GM18507 (cell line): ENCODE measurements at places on chromosomes 12 and 14.

DNA sequence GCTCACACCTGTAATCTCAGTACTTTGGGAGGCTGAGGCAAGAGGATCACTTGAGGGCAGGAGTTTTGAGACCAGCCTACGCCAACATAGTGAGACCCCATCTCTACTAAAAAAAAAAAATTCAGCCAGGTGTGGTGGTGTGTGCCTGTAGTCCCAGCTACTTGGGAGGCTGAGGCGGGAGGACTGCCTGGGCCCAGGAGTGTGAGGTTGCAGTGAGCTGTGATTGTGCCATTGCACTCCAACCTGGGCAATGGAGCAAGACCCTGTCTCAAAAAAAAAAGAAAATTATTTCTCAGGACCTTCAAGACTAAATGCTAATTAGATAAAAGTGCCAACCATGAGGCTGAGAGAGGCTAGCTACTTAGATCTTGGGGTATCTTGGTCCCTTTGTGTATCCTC is 23.5 kb downstream of the OTUB2 start:
- DNase-seq, result no peak

GRCh38 chr14:73778736-73779135 is 64.6 kb upstream of the PNMA1 start:
- DNase-seq, result no peak

GRCh38 chr12:56126732-56127239 is 1.3 kb upstream of the ESYT1 start:
- DNase-seq, result no peak

DNA sequence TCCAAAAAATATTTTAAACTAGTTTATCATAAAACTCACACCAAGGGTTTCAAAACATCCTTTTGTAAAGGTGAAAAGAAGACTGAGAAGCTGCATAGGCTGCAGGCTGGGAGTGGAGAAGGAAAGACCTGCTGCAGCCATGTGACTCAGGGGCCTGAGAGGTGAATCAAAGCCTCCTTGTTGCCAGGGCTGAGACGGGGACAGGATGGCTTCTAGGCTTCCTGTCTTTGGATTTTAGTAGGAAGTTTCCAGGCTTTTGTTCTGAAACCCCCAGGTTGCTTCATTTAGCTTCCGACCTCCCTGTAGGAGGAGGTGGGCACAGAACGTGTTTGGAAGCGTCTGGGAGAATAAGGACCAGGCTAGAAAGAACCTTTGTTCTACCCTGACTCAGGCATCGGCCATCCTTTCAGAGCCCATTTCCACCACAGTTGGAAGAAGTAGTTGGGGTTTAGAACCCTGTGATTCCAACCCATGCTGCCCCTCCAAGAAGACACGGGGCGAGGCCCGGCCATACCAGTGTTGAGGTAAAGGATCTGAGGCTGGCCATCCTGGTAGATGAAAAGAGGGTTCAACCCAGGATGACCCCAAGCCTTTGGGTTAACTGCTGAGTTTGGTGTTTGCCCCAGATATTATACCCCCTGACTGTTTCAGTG is 122.4 kb downstream of the SLC25A47 start:
- no peak for DNase-seq

DNA sequence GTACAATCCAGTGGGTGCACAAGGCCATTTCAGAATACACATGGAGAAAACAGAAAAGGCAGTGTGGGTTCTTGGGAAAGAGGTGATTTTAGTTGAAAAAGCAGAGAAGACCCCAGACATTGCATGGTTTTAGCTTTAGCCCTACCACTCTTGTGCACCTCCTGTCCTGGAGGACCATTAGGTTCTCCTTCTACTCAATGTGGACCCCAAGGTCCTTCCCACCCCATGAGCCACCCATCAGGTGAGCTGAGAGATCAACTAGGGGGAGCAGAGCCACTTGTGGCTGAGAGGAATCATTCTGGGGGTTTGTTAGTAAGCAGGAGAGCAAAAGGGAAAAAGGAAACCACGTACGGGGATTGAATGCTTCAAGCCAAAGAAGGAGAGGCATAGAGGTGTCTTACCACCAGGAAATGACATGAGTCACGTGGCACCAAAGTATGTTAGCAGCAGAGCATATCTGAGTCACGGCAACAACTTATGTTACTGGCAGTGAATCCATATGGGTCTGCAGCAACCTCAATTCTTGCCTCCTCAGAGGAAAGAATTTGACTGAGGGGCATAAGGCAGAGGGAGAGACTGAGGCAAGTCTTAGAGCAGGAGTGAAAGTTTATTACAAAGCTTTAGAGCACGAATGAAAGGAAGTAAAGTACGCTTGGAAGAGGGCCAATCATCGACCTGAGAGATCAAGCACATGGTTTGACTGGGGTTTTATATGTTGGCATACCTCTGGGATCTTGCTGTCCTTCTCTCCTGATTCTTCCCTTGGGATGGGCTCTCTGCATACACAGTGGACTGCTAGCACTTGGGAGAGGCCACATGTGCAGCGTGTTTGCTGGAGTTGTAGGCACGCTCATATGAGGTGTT is 73.9 kb downstream of the HSD17B6 start:
- no peak for DNase-seq

DNA sequence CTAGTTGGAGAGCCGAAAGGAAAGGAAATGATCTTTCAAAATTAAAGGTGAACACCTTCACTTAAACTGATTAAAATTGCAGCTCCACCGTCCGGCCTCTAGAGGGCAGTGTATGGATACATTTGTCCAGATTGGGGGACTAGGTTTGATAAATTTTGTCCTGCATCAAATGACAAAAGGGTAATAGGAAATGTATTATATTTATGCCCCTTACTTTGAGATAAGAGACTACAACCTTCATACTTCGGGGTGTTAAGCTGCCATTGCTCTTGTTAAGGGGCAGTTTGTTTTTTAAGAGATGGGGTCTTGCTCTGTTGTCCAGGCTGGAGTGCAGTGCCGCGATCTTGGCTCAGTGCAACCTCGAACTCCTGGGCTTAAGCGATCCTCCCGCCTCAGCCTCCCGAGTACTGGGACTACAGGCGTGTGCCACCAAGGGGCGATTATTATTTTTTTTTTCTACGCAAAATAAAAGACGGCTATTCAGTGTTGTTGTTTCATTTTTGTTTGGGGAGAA is 818 bp upstream of the SUOX start:
- DNase-seq, result peak; percentile 45

DNA sequence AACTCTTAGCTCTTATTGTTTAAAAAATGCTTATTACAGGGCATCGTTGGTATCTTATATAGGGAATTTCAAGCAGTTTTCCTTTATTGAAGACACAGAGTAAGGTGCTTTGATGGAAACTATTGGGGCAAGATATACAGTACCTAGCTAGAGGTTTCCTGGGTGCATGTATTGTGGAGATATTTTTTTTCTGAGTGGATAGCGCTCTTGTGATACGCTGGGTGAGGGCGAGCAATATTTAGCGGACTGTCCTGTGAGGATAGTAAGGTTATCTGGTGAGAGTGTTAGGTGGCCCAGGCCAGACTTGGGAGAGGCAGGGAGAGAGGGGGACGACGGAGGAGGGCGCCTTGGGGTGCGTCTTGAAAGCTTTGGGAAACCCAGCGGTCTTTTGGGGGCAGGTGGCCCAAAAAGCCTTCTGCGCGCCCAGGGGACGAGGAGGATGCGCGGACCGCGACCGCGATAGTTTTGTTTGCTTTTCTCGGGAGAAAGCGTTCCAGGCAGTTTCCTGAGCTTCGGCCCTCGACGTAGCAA is 596 bp upstream of the BICD1 start:
- DNase-seq, result no peak

GRCh38 chr14:92880351-92880750 is 42.6 kb upstream of the CHGA start:
- no peak for DNase-seq

GRCh38 chr14:82796086-82796485 is 1262.4 kb upstream of the SEL1L start:
- DNase-seq, result no peak

DNA sequence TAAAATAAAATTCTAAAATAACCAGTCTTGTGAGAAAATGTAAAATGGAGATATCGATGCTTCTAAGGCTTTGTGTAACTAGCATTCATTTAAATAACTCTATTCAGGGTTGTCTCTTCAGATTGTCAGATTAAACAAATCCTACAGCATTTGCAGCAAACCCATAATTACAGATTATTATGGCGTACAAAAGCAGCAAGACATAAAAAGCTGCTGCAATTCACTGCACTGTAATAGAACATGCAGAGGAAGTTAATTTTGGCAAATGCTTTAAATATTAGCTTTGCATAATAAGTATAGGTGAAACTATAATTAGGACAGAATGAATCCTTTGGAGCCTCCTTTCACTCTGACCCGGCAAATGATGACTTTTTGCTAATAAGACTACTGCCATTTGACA is 98.3 kb downstream of the INSM2 start:
- no peak for DNase-seq

DNA sequence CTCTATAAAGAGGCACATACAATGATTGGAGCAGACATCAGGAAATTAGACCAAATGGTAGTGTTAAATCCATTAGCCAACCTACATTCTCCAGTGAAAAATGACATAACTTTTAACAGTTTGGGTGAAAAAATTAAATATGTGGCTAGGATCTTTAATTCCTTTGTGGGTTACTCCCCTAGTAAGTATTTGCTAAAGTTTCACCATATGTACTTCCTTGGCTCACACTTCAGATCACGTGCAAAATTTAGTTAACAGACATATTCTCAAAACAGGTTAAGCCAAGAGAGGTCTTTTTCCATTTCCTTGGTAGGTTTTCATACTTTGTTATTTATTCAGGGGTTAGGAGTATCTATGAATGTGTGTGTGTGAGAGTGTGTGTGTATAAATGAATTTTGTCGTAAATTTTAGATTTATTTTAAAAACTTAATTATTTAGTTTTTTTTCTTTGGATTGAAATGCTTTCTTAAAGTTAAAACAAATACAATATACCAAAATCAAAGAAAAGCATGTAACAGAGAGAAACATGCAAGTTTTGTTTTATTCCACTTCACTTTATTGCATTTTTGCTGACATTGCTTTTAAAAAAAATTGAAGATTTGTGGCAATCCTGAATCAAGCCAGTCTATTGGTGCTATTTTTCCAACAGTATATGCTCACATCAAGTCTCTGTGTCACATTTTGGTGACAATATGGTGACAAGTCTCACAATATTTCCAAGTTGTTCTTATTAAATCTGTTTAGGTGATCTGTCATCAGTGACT is 258.7 kb downstream of the FLRT2 start:
- no peak for DNase-seq

- DNase-seq, result no peak
These were observed 40.0 kb downstream of the NUAK1 start for GRCh38 chr12:106098691-106099200.

GRCh38 chr12:131918311-131919050 is 10.6 kb upstream of the PUS1 start:
- no peak for DNase-seq

GRCh38 chr12:109677279-109677691 is 36.3 kb upstream of the FAM222A start:
- DNase-seq, result no peak

DNA sequence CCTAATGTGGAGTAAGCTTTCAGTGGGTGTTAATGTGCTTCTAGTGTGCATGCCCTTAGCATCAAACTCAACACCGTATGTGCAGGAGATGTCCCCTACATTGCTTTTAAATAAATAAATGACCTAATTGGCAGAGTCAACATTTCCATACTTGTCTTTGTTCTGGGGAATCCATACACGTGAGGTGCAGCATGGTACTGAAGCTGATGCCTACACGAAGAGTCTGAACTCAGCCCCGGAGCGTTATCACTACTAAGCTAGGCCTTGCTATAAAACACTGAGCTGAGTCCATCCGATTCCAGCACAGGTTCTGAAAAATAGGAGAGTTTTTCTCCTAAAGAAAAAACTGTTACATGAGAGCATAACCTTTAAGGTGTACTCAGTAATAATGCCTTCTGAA is 125.0 kb upstream of the DYRK2 start:
- no peak for DNase-seq

DNA sequence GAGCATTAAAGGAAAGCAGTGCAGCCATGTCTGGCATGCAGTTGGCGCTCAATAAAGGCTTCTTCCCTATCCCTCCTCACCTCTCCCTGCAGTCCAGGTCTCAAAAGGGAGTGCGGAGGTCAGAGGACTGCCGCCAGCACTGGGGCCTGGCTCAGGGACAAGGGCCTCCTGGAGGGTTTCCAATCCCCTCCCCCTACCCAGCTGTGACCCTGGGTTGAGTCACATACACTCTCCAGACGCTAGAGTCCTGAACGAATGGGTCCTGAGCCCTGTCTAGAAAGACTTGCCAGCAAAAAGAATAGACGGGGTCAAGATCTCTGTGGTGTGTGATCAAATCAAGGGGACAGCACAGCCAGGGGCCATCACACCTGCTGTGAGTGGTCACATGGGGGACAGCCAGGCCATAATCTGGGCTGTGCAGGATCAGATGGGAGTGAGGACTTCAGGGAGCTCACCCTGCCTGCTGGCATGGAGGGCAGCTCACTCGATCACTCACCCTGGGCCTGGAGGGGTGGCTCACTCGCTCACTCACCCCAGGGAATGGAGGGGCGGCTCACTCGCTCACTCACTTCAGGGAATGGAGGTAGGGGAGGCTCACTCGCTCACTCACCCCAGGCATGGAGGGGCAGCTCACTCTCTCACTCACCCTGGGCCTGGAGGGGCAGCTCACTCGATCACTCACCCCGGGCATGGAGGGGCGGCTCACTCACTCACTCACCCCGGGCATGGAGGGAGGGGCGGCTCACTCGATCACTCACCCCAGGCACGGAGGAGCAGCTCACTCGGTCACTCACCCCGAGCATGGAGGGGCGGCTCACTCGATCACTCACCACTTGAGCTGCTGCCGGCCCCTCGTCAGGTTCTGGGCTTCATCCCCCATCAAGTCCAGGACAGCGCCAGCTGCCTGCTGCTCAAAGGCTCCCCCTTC is 12.8 kb downstream of the CFAP73 start:
- no peak for DNase-seq

DNA sequence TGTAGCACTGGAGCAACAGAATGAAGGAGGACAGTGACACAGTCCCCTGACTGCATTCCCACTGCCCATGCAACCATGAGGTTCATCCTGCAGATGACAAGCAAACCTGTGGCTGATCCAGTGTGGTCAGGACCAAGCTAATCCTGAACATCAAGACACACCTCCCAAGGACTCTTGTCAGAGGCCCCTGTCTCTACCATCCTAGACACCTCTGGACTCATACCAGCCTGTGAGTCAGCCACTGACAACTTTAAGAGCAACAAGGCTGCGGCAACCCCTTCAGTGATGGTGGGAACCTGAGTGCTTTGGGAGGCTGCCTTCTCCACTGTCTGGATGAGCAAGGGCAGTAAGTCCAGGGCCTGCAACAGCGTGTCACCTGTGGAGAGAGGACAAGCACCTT is 24.6 kb downstream of the GCN1 start:
- no peak for DNase-seq

- no peak for DNase-seq
These were observed 757 bp downstream of the ZC3H10 start for GRCh38 chr12:56118688-56119357.

- no peak for DNase-seq
These were observed 38.4 kb downstream of the YEATS4 start for GRCh38 chr12:69397978-69398377.

GRCh38 chr12:64631197-64631596 is 20.9 kb downstream of the RASSF3 start:
- no peak for DNase-seq

DNA sequence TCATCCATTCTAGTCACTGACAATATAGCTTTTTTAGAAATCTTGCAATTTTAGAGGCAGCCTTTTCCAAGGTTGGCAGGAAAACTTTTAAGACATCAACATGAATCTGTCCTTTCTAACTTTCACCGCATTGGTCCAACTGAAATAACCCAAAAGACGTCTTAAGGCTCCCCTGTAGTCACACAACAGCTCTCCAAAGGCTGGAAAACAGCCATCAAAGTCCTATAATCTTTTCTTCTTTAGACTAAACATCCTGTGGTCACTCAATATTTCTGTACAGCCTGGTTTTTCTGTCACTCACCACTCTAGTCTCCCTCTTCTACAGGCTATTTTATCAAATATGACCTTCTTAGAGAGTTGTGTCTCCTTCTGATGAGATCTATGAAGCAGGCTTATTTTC is 4.5 kb upstream of the PTPRB start:
- DNase-seq, result no peak
